LHCN-M2 (cell line): ENCODE measurements at places on chromosomes 2 and 18. TPM values are rescaled to one million over a fixed set of nuclear protein-coding genes. Genes with fewer than 3 reads are reported as not detected.

Gene NT5DC4
- not detected in 2 replicates for total RNA-seq

Gene SKOR2
- not detected in 2 replicates for total RNA-seq

Gene CNPPD1
- 21.3 and 22.8 TPM in 2 replicates for total RNA-seq

Gene LYPD6
- total RNA-seq, result 14.0 and 16.6 TPM in 2 replicates

Gene STAM2
- 32.9 and 38.7 TPM in 2 replicates for total RNA-seq

Gene SNORC
- 0.32 and 0.52 TPM in 2 replicates for total RNA-seq

Gene RAB6C
- total RNA-seq, result not detected in 2 replicates

Gene ANKRD12
- 12.6 and 21.4 TPM in 2 replicates for total RNA-seq

Gene ABCG8
- total RNA-seq, result not detected in 2 replicates

Gene GAREM1
- total RNA-seq, result 3.1 and 3.8 TPM in 2 replicates

Gene FARSB
- 39.1 and 43.8 TPM in 2 replicates for total RNA-seq

Gene EVX2
- not detected in 2 replicates for total RNA-seq

Gene PNPT1
- 30.9 and 31.5 TPM in 2 replicates for total RNA-seq

Gene LRRTM4
- not detected in 2 replicates for total RNA-seq

Gene TMEM163
- total RNA-seq, result 0.06 TPM in 2 replicates

Gene SERPINB7
- 7.2 and 12.6 TPM in 2 replicates for total RNA-seq

Gene VRK2
- total RNA-seq, result 28.8 and 35.0 TPM in 2 replicates

Gene MYL12B
- 378 and 399 TPM in 2 replicates for total RNA-seq

Gene KLHL30
- total RNA-seq, result 0.96 and 2.1 TPM in 2 replicates

Gene SLC9A2
- not detected in 2 replicates for total RNA-seq

Gene ALPP
- total RNA-seq, result not detected in 2 replicates

Gene TCF7L1
- 0.46 and 1.1 TPM in 2 replicates for total RNA-seq

Gene MFSD2B
- 0.51 TPM in 1 of 2 replicates, not detected in the other for total RNA-seq

Gene CCDC148
- 0.26 and 0.29 TPM in 2 replicates for total RNA-seq

Gene GKN1
- total RNA-seq, result not detected in 2 replicates

Gene MAP4K3
- 35.0 and 41.4 TPM in 2 replicates for total RNA-seq

Gene ST8SIA5
- 1.2 and 2.8 TPM in 2 replicates for total RNA-seq
